AML-193 (cell line): ENCODE measurements at places on chromosomes 3 and 15.

DNA sequence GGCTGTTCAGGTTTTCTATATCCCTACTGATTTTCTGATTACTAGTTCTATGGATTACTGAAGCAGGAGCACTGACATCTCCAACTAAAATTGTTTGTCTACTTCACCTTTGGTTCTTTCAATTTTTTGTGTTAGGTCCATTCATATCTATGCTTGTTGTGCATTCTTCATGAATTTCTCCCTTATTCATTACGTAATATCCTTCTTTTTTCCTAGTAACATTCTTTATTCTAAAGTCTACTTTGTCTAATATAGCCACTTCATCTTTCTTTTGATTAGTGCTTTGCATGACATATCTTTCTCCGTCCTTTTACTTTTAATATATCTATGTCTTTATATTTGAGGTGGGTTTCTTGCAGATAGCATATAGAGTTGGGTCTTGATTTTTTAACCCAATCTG, 116.3 kb upstream of the BHLHE40 start:
- DNase-seq = no peak

- DNase-seq = no peak
Observed at GRCh38 chr3:127796045-127796830, 26.1 kb downstream of the MGLL start.

DNA sequence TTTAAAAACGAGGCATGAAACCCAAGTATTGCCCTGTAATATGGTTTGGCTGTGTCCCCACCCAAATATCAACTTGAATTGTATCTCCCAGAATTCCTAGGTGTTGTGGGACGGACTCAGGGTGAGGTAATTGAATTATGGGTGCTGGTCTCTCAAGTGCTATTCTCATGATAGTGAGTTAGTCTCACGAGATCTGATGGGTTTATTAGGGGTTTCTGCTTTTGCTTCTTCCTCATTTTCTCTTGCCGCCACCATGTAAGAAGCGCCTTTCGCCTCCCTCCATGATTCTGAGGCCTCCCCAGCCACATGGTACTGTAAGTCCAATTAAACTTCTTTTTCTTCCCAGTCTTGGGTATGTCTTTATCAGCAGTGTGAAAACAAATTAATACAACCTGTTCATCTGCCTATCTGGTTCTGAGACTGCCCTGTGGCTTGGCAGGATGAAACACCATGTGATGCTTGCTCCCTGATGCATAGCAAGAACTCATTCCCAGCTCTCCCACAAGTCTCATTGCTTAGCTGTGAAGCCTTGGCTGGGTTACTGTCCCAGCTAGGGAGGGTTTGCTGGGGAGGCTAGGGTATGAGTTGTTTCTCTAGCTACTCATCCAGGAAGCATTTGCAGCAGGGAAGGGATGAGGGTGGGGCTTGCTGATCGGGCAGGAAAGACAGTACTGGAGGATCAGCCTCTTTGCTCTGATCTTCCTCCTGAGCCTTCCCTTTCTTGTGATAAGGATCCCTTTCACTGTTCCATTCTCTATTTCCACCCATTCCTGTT, 3.7 kb upstream of the SQOR start:
- no peak for DNase-seq

GRCh38 chr3:152893647-152894046, 58.7 kb downstream of the P2RY1 start:
- DNase-seq = no peak

DNA sequence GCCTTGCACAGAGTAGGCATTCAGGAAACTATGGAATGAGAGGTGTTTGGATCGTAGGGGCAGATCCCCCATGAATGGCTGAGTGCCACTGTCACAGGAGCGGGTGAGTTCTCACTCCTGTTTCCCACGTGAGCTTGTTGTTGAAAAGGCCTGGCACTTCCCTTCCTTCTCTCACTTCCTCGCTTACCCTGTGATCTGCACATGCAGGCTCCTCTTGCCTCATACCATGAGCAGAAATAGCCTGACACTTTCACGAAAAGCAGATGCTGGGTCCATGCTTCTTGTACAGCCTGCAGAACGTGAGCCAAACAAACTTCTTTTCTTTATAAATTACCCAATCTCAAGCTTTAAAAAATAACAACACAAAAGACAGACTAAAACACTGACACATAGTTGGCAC, 55.4 kb downstream of the AGBL1 start:
- no peak for DNase-seq

GRCh38 chr3:30294241-30294667, 312.1 kb upstream of the TGFBR2 start:
- DNase-seq = no peak

GRCh38 chr15:39084674-39085530, 496.0 kb upstream of the THBS1 start:
- peak; percentile 39 for DNase-seq

GRCh38 chr15:82126346-82126745, 80.5 kb upstream of the MEX3B start:
- no peak for DNase-seq

- no peak for DNase-seq
Observed at GRCh38 chr3:104461431-104461830, 905.3 kb upstream of the ALCAM start.

- no peak for DNase-seq
Observed at GRCh38 chr3:53846134-53846850, at the start of the genes CHDH and IL17RB. Gene CHDH (minus strand): TSS chr3:53846419. CDS start chr3:53824008, 22,411 bp downstream. Gene IL17RB (plus strand): TSS chr3:53846568. CDS start chr3:53846589, 21 bp downstream.

DNA sequence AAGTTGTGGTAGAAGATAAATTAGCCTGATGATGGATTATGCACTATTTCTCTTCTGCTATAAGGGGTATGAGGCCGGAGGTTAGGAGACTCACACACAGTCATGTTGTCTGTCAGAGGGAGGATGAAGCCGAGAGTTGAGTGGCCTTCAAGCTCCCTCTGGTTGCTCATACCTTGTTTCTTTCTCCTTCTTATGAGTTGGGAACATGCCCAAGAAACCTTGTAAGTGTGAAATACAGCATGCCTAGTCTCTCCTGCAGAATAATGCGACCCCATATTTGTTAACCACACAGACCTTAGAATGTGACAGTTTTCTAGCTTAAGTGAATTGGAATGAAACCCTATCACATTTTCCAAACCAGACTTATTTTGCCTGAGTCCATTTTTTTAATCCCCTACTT, 366.7 kb downstream of the PTPRG start:
- DNase-seq = no peak

- no peak for DNase-seq
Observed at GRCh38 chr15:31489281-31489680, 162.6 kb downstream of the KLF13 start.

GRCh38 chr3:196399485-196399945, 32.7 kb downstream of the UBXN7 start:
- DNase-seq = no peak

GRCh38 chr15:25408929-25409328, 29.9 kb downstream of the UBE3A start:
- no peak for DNase-seq

- DNase-seq = no peak
Observed at GRCh38 chr3:195125646-195126045, 145.3 kb downstream of the XXYLT1 start.
